ENCODE measurements at places on chromosomes 2 and 18.
A peak's percentile ranks its signal among the peaks of the same experiment; 100 is the strongest.

GRCh38 chr2:105754011-105754410 lies 9.3 kb downstream of the NCK2 start:
- peak; percentile 38 for DNase-seq
- peaks cover 11% of the 10 kb centered on the region for H3K36me3 ChIP-seq
- H3K4me1 ChIP-seq, result peaks cover 4% of the 10 kb centered on the region
- H3K27ac ChIP-seq, result no peak overlapping the region
- H3K27me3 ChIP-seq, result no peaks in the 10 kb centered on the region

DNA sequence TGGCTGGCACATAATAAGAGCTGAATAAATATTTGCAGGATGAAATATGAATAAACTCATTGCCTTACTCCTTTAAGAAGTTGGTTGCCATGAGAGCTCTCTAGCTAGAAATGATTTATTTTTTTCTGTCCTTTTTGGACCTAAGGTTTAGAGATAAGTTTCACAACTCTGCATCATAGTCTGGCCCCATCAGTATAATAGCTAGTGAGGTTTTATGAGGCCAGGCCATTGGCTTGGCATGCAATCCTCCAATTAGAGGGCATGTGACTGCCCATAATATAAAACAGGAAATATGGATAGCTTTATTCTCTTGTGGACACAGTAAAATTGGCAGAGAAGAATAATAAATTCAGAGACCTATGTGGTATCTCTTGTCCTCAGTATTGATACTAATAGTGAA lies 26.2 kb upstream of the INSIG2 start:
- H3K4me1 ChIP-seq, result no peaks in the 10 kb centered on the region
- no peaks in the 10 kb centered on the region for H3K27me3 ChIP-seq
- no peak overlapping the region for H3K4me3 ChIP-seq
- DNase-seq, result no peak
- H3K36me3 ChIP-seq, result no peaks in the 10 kb centered on the region

- no peaks in the 10 kb centered on the region for H3K27me3 ChIP-seq
- DNase-seq, result no peak
- H3K27ac ChIP-seq, result no peak overlapping the region
- no peaks in the 10 kb centered on the region for H3K4me1 ChIP-seq
- no peak overlapping the region for H3K4me3 ChIP-seq
- H3K36me3 ChIP-seq, result no peaks in the 10 kb centered on the region
Measured at GRCh38 chr2:14355102-14355501, 277.4 kb upstream of the LRATD1 start.

DNA sequence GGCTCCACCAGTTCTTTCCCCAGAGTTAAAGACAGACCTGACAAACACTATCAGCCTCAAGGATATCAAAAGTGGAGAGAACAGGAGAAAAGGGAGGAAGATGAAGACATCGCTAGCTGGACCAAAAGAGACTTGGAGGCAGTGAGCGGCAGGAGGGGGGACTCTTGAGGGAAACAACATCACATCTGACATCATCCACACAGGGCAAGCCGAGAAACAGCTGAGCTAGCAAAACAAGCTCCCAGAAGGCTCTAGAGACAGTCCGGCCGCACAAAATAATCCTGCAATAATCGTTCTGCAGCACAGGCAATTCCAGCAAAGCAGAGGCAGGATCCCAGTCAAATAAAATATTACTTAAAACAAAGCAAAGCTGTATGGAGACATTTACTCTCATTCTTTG lies 239.8 kb downstream of the EN1 start:
- no peak for DNase-seq
- no peak overlapping the region for H3K4me3 ChIP-seq
- H3K27me3 ChIP-seq, result no peaks in the 10 kb centered on the region
- no peak overlapping the region for H3K27ac ChIP-seq
- H3K4me1 ChIP-seq, result peaks cover 11% of the 10 kb centered on the region

DNA sequence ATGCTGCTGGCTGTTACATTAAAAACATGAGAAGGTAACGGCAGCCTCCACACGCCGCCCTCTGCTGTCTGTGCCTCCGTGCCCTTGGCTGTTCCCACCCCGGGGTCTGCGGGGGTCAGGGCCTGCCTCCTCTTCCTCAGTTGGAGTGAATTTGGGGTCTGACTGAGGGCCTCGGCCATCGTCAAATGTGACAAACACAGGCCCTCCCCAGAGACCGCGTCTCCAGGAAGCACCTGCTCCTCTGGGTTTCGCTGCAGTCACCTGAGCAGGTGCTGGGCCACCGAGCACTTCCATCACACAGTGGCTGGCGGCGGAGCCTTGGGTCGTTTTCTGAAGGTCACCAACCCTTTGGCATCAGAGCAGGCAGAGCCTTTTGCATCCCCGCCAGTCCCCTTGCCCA lies 70.9 kb downstream of the NFATC1 start:
- no peaks in the 10 kb centered on the region for H3K4me1 ChIP-seq
- no peak for DNase-seq
- H3K4me3 ChIP-seq, result no peak overlapping the region
- H3K36me3 ChIP-seq, result peaks cover 10% of the 10 kb centered on the region
- H3K27me3 ChIP-seq, result no peaks in the 10 kb centered on the region

DNA sequence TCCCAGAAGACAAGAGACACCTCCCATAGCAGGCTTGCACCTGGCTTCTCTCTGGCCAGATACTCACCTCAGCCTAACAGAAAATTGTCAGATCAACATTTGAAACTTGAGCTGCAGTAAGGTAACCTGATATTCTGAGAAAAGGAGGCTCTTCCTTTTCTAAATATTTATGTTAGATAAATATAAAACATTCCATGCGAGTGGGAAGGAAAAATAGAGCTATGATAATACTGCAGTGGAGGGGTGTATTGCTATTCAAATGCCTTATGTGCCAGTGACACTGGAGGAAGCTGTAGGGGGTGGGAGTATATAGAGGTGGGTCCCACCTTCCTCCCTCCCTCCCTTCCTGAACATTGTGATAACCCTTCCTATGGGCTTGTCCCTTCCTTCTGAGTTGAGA lies 515.5 kb upstream of the CHAC2 start:
- H3K4me3 ChIP-seq, result no peak overlapping the region
- H3K4me1 ChIP-seq, result peaks cover 3% of the 10 kb centered on the region
- no peaks in the 10 kb centered on the region for H3K27me3 ChIP-seq
- H3K27ac ChIP-seq, result no peak overlapping the region
- no peak for DNase-seq

DNA sequence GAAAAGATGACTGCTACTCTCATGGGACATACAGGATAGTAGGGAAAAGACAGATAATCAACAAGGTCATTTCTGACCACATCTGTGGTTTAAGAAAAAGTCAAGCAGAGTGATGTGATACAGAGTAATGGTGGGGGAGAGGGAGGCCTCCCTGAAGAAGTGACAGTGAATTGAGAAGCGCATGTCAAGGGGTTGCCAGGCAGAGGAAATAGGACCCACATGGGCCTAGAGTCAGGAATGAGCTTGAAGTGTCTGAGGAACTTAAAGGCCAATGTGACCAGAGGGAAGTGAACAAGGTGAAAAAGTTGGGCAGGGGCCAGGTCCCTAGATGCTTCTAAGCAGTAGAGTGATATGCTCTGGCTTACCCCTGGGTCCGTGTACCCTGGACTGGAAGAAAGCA lies 113.5 kb upstream of the PPP1CB start:
- H3K27ac ChIP-seq, result no peak overlapping the region
- H3K36me3 ChIP-seq, result no peaks in the 10 kb centered on the region
- no peak overlapping the region for H3K4me3 ChIP-seq
- no peak for DNase-seq
- no peaks in the 10 kb centered on the region for H3K27me3 ChIP-seq

DNA sequence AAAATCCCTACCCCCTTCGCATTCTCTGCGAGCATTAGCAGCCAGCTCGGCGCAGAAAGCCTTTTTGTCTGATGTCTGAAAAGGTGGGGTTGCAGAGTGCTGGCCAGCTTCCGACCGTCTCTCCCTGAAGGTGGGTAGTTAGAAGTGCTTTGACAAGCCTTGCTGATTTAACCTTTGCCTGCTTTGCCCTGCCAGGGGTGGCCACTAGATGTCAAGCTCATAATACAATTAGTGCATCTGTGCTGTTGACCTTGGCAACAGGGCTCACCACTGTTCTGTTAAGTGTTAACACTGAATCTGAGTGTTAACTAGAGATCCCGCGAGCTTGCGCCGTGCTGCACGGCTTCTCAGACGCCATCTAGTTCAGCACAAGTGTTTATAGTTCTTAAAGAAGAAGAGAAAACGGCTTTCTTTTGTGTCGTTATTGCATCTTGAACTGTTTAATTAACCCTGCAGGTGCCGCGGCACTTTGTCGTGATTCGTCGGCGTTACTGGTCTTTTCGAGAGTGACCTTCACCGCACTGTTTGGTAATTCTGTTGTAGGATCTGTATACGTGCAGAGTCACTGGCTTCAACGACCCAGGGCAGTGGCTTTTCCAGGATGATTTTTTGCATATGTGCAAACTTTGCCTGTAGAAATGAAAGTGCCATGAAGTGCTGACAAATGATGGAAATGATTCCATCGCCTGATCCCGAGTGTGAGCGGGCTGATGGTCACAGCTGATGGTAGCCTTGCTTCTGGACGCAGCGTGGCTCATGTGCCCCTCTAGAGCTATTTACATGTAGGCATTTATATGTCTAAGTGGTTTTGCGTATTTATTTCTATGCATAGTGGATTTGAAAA lies 5.5 kb downstream of the SALL3 start:
- H3K4me3 ChIP-seq, result peak overlapping the region; percentile 75
- peak; percentile 92 for DNase-seq
- no peak overlapping the region for H3K27ac ChIP-seq

DNA sequence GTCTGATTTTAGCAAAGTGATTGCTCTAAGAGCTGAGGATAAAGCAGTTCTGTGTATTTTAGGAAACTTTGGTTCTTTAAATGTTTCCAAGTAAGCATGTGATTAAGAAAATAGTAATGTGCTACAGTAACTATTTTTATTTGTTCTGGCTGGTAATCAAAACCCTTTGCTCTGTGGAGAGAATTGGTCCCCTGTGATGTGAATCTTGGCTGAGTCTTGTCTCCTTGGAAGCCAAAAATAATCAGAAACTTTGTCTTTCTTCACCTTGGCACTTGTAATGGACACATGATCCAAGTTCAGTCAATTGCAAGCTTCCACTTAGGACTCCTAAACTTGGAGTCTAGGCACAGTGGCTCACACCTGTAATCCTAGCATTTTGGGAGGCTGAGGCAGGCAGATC lies 422.7 kb upstream of the CDH20 start:
- DNase-seq, result no peak
- no peaks in the 10 kb centered on the region for H3K27me3 ChIP-seq
- H3K4me1 ChIP-seq, result no peaks in the 10 kb centered on the region
- no peak overlapping the region for H3K27ac ChIP-seq
- no peak overlapping the region for H3K4me3 ChIP-seq

DNA sequence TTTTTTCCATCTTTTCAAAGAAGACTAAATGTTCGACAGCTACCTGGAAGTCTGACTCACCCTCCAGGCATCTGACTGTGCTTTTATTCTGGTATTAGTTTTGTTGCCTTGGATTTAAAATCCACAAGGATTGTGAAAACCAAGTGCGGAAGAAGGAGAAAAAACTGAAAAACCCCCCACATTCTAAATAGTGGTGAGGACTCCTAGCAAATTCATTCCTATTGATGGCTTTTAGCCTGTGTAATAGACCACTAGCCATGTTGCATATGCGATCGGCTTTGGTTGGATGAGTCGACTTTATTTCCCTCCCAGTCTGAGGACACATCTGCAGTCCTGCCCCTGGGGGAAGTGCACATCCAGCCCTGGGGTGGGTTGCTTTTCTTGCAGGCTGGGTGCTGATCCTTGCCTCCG lies 16.9 kb downstream of the LDLRAD4 start:
- peaks cover 6% of the 10 kb centered on the region for H3K4me1 ChIP-seq
- no peak overlapping the region for H3K4me3 ChIP-seq
- peaks cover 13% of the 10 kb centered on the region for H3K27me3 ChIP-seq
- no peaks in the 10 kb centered on the region for H3K36me3 ChIP-seq

DNA sequence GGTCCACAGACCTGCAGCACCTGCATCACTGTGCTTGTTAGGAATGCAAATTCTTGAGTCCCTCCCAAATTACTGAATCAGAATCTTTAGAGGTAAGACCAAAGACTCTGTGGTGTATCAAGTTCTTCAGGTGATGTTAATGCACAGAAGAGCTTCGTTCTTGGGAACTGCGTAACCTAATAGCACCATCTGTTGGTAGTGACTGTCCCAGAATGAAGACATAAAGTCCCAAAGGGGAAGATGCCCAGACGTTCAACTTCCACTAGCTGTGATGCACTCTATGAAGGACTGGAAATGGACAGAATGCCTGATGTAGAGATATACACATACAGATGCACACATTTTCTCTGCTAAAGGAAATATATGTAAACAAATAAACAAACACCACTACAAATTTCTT lies 576.0 kb downstream of the LRP1B start:
- H3K27me3 ChIP-seq, result no peaks in the 10 kb centered on the region
- peak; percentile 56 for DNase-seq
- H3K27ac ChIP-seq, result no peak overlapping the region
- H3K36me3 ChIP-seq, result no peaks in the 10 kb centered on the region
- H3K4me1 ChIP-seq, result no peaks in the 10 kb centered on the region

DNA sequence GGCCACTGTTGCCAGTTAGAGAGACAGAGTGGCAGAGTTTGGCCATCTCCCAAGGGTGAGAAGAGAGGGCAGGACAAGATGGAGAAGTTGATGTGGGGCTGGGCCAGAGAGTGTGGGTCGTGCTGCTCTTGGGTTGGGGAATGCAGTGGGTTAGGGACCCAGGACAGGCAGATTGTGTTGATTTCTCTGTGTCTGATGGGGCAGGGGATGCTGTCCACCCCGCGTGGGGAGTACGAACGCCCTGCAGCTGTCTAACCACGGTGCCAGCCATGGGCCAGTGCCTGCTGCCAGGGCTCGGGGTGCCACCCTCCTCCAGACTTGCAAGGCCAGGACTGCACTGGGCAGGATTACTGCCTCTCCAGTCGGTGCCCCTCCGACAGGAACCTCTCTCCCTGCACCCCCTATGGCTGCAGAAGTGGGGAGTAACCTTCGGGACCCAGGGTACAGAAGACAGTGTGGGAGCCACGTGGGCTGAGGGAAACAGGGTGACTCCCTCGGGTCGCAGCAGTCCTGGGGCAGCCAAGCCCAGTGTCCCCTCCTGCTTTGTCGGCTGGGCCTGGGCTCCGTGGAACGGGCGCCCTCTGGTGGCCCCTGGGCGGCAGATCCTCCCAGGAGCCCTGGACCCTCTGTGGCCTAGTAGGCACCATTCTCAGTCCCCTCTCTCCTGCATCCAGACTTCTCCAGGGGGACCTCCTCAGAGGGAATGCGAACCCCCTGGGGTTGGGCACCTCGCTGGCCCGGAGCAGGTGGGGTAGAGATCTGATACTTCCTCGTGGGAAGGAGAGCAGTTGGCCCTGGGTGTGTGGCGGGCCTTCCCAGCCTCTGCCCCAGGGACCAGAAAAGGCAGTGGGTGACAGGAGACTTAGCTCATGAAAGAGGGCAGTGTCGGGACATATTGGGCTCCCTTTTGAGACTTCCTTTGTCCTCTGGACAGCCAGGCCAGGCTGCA lies 2.7 kb downstream of the GPC1 start:
- no peak overlapping the region for H3K4me3 ChIP-seq
- H3K27me3 ChIP-seq, result peaks cover 14% of the 10 kb centered on the region
- peak; percentile 92 for DNase-seq

GRCh38 chr2:69686813-69687212 lies 43.3 kb upstream of the AAK1 start:
- no peaks in the 10 kb centered on the region for H3K27me3 ChIP-seq
- H3K36me3 ChIP-seq, result no peaks in the 10 kb centered on the region
- H3K4me1 ChIP-seq, result no peaks in the 10 kb centered on the region
- H3K27ac ChIP-seq, result no peak overlapping the region
- no peak overlapping the region for H3K4me3 ChIP-seq

GRCh38 chr18:69948919-69949537 lies 1.4 kb upstream of the CD226 start:
- no peak overlapping the region for H3K27ac ChIP-seq
- no peak overlapping the region for H3K4me3 ChIP-seq

All from endodermal cell (in vitro differentiated cells).